ENCODE measurements at places on chromosomes 2 and 18.

DNA sequence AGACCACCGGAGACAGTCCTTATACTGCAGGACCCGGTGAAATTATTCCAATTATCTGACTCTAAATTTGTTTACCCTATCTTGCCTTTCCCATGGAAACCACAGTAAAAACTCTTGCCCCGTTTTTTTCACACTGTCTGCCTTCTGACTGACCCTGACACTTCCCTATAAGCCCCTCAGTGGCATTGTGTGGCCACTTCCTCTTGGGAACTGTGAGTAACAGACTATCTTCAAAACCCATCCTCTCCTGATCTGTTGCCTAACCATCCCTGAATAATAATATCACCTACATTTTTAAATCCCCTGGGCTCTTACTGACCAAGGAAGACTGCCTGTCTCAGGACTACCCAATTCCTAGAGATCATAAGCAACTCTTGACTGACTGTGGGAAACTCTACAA lies 42.6 kb upstream of the RNF152 start:
- no peak for DNase-seq

DNA sequence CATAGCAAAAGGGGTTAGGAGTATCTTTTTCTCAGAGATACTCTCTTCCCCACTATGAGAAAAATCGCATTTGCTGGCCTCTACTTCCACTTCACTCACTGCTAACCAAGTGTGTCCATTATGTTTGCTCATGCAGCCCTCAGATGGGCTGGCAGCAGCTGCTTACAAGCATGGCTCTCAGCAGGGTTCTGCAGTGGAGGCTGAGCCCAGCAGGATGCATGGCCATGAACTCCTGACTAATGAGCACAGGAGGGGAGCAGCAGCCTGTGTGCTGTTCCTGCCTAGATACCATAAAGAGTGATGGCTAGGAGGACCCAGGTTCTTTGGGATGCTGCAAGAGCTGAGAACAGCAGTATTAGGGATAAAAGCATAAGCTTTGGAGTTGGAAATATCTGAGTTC lies 316.9 kb upstream of the THSD7B start:
- peak; percentile 94 for DNase-seq

DNA sequence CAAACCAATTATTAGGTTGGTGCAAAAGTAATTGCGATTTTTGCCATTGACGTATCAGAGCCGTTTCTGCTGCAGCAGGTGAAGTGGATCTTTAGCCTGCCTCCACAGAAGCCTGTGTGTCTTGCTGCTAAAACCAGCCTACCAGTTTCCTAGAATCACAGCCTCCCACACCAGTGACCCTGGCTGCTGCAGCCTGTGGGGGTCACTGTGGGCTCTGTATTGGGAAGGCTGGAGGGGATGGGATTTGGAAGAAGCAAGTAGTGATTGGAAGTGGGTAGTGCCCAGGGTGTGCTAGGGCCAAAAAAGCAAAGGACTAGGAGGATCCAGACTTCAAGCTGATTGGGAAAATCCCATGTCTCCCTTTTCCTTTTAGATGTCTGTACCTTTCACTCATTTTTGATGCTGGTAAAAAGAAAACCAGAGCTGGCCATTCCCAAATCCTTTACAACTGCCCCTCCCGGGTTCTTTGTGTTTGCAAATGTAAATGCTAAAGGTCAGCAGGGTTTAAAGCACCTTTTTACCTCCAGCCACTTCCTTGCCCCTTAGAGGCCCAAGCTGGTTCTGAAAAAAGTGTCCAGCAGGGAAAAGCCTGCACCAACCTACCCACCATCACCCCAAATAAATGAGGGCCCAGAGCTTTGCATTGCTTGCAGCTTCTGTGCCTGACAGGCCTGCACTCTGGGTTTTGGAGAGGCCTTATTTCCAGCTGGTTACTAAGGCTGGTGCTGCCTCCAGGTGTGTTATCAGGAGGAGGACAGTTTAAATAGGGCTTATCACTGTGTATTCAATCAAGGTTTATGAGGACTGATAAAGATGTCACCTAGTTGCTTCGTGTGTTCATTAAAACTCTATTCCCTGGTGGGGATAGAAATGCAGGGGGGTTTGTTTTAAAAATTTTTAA lies 172.0 kb downstream of the MIB1 start:
- no peak for DNase-seq

GRCh38 chr2:28438532-28439063 lies 45.9 kb downstream of the FOSL2 start:
- no peak for DNase-seq

DNA sequence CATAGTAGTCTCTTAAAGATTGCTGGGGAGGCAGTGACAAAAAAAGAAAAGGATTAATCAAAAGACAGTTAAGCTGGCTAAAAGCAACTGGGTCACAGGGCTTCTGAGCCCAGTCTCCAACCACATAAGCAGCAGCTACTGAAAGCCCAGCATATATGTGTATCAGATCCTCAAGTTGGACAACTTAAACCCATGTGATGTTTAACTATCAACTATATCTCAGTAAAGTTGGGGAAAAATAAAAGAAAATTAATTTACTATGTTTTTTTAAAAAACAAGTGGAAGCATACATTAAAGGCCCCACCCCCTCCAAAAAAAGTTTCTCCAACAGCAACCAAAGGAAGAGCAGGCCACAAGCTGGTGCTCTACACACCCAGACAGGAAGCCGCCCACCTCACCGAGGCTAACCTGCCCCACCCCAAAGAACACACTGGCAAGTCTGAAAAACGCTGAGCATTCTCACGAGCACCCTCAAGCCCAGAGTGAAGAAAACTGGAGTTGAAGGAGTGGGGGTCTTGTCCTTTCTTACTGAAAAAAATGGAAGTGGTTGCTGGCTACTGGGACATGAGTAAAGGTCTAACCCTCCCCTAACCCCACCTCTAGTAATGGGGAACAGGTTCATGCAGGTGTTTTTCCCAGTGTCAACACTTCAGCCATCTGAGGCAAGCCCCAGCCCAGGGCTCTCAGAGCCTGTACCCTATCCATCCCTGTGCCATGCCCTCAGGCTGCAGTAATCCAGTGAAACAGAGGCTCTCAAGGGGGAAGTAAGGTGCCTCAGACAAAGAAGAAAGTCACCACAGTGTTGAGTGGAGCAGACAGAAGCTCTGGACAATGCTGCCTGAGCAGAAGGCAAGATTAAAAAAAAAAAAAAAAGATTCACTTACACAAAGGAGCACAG lies 106.3 kb downstream of the GYPC start:
- no peak for DNase-seq

GRCh38 chr2:217366966-217367365 lies 507.1 kb upstream of the TNP1 start:
- DNase-seq: peak; percentile 53

DNA sequence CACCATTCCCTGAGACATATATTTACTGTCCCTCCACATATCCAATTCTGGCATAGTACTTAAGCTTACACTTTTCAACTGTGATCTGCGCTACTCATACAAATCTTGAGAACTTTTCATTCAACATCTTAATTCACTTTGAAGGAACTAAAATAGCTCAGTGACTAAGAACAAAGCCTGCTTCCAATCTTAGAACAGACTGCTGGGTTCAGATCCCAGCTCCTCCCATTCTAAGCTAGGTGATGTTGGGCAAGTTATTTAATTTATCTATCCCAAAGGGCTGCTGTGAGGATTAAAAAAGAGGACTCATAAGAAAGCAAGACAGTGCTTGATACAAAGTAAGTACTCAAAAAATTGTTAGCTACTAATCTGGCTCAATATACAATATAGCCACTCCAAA lies 57.9 kb downstream of the UGP2 start:
- no peak for DNase-seq

GRCh38 chr18:36546876-36547275 lies 249.4 kb downstream of the FHOD3 start:
- no peak for DNase-seq

DNA sequence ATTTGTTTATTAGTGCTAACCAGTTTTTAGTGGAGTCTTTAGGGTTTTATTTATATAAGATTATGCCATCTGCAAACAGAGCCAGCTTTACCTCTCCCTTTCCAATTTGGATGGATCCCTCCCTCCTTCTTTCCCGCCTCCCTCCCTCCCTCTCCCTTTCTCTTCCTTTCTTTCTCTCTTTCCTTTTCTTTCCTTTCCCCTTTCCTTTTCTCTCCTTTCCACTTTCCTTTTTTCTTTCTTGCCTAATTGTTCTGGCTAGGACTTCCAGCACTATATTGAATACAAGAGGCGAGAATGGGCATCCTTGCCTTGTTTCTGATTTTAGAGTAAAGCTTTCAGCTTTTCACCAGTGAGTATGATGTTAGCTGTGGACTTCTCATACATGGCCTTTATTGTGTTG lies 24.1 kb downstream of the COLEC11 start:
- DNase-seq: no peak

GRCh38 chr2:133817680-133818566 lies 249.7 kb upstream of the NCKAP5 start:
- no peak for DNase-seq

DNA sequence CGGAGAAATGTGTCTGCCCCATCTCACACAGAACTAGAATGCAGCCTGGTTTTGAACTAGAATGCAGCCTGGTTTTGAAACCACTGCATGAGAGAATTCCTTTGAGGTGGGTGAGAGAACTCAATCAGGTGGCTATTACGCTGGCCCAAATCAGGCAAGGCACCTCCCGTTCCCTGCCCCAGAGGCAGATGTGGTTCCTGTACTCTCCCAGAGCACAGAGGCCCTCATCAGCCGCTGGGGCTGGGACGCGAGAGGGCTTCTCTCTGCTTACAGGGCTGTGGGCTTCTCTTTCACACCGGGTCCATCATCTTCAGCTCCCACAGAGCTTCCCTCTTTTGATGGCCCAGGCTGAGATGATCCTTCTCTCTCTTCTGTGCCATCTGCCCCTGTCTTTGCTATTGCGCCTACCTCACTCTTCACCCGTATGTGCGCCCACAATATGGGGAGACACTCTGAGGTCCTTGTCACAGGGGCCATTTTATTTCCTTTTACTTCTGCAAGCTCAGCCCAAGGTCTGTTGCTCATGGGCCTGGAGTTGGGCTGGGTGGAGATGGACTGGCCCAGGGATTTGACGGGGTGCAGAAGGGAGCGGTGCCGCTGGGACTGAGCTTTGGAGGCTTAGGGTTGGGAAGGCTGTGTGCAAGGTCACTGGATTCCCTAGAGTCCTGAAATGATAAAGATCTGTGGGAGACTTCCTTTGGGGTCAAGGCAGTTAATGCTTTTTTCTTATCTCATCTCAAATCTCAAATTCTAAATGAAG lies 84.4 kb upstream of the HS6ST1 start:
- DNase-seq: no peak

- no peak for DNase-seq
These were observed 4.6 kb downstream of the B3GNT7 start for GRCh38 chr2:231399853-231400680.

DNA sequence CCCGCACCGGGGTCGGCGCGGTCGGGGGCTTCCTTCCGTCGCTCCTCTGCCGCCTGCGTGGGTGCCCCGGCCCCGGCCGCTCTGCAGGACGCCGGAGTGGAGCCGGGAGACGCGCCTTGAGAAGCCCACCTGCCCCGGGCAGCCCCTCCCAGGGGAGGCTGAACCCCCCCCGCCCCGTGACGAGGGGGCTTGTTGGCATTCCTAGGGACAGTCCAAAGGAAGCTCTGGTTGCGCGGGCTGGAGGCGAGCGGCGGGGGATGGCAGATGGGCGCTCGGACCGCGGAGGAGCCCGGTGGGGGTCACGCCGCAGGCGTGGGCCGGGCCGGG lies 133.5 kb upstream of the MGAT5 start:
- DNase-seq: no peak

DNA sequence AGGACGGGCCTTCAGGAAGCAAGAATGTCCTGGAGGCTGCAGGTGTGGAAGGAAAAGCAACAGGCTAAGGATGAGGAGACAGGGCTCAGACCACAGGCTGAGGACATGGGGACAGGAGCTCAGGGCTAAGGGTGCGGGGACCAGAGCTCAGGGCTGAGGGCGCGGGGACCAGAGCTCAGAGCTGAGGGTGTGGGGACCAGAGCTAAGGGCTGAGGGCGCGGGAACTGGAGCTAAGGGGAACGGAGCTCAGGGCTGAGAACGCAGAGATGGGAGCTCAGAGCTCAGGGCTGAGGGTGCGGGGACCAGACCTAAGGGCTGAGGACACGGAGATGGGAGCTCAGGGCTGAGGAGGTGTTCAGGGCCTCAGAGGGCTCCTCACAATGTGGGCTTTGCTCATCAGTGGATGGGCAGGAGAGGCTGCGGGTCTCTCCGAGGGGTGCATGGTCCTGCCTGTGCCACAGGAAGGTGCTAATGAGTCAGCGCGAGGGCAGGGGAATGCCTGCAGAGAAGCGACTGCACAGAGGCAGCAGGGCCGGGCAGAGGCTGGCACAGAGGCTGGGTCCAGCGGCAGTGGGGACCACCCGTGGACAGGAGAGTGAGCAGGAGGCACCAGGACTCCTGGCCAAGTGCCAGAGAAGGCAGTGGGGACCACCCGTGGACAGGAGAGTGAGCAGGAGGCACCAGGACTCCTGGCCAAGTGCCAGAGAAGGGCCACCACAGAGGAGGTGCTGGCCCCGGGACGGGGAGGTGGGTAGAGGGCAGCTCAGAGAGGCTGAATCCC lies 271.7 kb downstream of the TWIST2 start:
- peak; percentile 33 for DNase-seq

GRCh38 chr2:43376523-43377198 lies 150.3 kb upstream of the ZFP36L2 start:
- DNase-seq: no peak

- DNase-seq: no peak
These were observed 13.7 kb upstream of the ST3GAL5 start for GRCh38 chr2:85902496-85902895.

DNA sequence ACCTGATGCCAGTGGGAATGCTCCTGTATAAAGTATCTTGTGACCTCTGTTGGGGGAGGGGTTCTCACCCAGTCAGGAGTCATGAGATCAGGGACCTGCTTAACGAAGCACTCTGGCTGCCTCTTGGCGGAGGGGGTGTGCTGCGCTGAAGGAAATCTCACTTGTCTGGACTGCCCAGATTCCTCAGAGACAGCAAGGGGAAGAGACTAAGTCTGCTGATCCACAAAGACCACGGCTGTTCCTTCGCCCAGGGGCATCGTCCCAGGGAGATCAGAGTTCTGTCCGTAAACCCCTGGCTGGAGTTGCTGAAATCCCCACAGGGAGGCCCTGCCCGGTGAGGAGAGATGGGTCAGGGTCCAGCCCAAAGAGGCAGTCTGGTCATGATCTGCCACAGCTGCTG lies 168.4 kb downstream of the CCBE1 start:
- DNase-seq: no peak

DNA sequence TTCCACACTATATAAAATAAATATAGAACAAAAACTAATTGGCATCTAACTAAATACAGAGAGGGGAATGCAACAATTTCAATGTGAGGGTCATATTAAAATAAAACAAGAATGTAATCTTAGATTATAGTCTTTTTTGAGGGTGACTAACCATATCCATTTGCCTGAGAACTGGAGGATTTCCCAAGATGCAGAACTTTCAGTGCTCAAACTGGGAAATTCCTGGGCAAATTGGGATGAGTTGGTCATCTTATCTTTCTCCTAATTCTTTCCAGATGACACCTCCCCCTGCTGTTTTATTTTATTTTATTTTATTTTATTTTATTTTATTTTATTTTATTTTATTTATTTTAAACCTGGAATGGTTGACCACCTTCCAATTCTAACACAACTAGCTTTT lies 846.2 kb downstream of the SLC4A3 start:
- no peak for DNase-seq

GRCh38 chr18:45664824-45665763 lies 49.8 kb downstream of the SLC14A2 start:
- peak; percentile 65 for DNase-seq
